Calu3 (cell line): ENCODE measurements at places on chromosomes 13 and 19. TPM values are rescaled to one million over a fixed set of nuclear protein-coding genes. Genes with fewer than 3 reads are reported as not detected.

GRCh38 chr13:102131246-102131645, 270.6 kb downstream of the FGF14 start:
- no peaks in the 10 kb centered on the region for H3K27me3 ChIP-seq
- no peaks in the 10 kb centered on the region for H3K4me1 ChIP-seq
- DNase-seq: no peak
- no peak overlapping the region for H3K27ac ChIP-seq

- H3K4me1 ChIP-seq: no peaks in the 10 kb centered on the region
- no peak overlapping the region for H3K27ac ChIP-seq
- DNase-seq: peak; percentile 54
- H3K36me3 ChIP-seq: peaks cover 5% of the 10 kb centered on the region
- no peak overlapping the region for H3K4me3 ChIP-seq
Measured at GRCh38 chr19:42942187-42942789, 5.3 kb upstream of the PSG7 start.

DNA sequence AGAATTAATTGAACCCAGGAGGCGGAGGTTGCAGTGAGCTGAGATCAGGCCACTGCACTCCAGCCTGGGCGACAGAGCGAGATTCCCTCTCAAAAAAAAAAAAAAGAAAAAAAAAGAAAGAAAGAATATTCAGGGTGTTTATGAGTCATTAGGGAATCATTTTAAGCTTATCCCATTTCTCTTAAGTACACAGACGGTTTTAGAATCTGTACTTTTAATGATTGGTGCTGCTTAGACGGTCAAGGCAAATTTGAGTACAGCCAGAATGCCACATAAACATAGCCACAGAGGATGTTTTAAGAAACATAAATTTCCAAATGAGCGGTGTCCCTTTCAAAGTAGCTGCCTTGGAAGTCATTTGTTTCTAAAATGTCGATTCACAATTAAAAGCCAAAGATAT, 2.6 kb downstream of the SPRYD7 start:
- H3K4me3 ChIP-seq: no peak overlapping the region
- no peak for DNase-seq
- no peaks in the 10 kb centered on the region for H3K27me3 ChIP-seq
- H3K4me1 ChIP-seq: peaks cover 14% of the 10 kb centered on the region
- H3K27ac ChIP-seq: no peak overlapping the region

GRCh38 chr19:38265213-38265861, 964 bp downstream of the SPINT2 start:
- peak; percentile 61 for DNase-seq
- H3K27me3 ChIP-seq: no peaks in the 10 kb centered on the region
- H3K4me1 ChIP-seq: peaks cover 68% of the 10 kb centered on the region
- peak overlapping the region; percentile 81 for H3K27ac ChIP-seq

GRCh38 chr19:11578258-11579142, 1.1 kb upstream of the ACP5 start:
- no peaks in the 10 kb centered on the region for H3K27me3 ChIP-seq
- no peak overlapping the region for H3K27ac ChIP-seq
- no peaks in the 10 kb centered on the region for H3K36me3 ChIP-seq
- no peak for DNase-seq
- no peak overlapping the region for H3K4me3 ChIP-seq

DNA sequence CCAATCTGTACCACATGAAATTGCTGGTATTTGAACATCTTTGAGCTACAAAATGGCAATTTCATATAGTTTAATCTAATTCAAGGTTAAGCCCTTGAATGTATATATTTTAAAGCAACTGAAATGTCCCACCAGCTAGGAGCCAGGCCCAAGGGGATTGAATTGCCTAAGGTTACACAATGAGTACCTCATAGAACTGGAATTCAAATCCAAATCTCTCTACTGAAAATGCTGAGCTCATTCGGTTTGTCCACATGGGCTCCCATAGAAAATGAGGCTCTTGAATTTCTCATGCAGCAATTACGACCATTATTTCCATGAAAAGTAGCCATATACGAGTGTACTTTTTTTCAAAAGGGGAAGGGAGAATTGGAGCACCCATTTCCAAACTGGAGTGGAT, 31.5 kb upstream of the FNDC3A start:
- H3K4me1 ChIP-seq: no peaks in the 10 kb centered on the region
- no peak for DNase-seq
- no peaks in the 10 kb centered on the region for H3K27me3 ChIP-seq
- H3K4me3 ChIP-seq: no peak overlapping the region
- H3K27ac ChIP-seq: no peak overlapping the region

DNA sequence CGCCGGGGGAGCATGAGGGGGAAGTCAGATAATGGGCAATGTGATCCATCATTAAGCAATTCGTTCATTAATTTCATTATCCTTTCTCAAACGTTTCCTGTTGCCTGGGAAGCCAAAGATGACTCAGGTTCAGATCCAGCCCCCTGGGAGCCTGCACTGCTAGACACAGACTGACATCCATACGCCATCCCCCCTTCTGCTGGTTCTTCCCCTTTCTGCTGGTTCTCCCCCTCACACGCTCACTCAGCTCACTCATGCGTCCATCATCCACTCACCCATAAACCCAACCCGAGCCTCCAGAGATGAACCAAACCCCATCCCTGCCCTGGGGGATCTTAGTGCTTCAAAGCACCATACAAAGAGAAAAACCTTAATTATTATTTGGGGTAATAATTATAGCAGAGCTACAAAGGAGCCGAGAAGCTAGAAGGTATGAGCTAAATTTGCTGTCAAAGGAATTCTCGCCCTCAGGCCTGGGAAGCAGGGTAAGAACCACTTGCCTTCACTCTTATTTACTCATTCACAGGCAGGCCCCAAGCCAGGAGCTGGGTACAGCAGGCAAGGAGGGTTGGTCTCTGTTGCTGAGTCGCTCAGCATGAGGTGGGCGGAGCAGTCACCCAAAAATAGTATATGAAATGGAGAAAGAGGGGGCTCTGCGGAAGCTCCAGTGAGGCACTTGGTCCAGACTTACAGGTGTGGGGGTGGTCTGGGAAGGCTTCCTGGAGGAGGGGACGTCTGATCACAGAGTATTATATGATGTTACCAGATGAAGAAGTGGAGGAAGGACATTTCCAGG, 7.0 kb upstream of the ZNF444 start:
- no peak for DNase-seq
- H3K27me3 ChIP-seq: no peaks in the 10 kb centered on the region
- peaks cover 20% of the 10 kb centered on the region for H3K4me1 ChIP-seq
- peaks cover 6% of the 10 kb centered on the region for H3K36me3 ChIP-seq

DNA sequence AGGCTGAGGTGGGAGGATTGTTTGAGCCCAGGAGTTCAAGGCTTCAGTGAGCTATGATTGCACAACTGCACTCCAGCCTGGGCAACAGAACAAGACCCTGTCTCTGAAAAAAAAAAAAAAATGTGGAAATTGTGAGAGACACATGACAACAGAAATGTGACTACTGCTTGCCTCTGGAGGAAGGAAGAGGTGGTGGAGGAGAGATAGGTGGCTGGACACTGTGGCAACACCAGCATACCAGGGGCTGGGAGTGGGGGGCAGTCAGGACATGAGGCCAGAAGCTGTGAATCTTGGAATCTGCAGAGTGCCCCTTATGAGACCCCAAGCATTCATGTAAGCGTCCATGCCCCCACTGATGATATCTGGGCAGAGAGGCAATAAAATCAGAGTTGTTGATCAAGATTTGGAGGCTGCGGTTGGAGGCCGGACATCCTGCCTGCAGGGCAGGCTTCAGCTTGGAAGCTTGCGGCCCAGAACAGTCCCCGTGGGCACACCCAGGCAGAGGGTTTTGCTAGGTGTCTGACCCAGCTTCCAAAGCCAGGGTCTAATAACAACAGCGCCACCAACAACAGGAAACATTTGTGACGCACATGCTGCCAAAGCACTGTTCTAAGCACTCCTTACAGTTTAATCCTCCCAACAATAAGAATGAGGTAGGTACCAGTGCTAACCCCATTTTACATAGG, 16.9 kb downstream of the FAM187B start:
- DNase-seq: no peak
- no peaks in the 10 kb centered on the region for H3K27me3 ChIP-seq
- H3K4me1 ChIP-seq: peaks cover 22% of the 10 kb centered on the region
- peaks cover 8% of the 10 kb centered on the region for H3K36me3 ChIP-seq

- no peaks in the 10 kb centered on the region for H3K36me3 ChIP-seq
- peaks cover 46% of the 10 kb centered on the region for H3K27me3 ChIP-seq
- H3K4me1 ChIP-seq: no peaks in the 10 kb centered on the region
- H3K27ac ChIP-seq: no peak overlapping the region
- no peak overlapping the region for H3K4me3 ChIP-seq
- DNase-seq: no peak
Measured at GRCh38 chr19:32809254-32809653, 60.3 kb downstream of the SLC7A9 start.

DNA sequence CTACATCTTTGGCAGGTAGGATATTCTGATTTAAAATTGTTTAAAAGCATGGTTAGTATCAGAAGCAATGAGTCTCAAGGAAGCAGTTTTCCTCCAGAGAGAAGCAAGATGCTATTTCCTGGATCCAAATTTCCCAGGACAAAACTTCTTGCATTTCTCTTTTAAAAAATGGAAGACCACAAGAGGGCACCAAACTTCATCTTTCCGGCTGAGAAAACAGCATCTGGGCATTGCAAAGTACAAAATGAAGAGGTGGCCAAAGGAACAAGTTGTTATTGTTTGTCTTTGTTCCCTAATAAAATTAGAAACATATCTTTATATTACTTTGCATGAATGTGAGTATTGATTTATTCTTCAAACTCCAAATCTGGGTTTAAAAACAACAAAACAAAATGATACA, 60.0 kb upstream of the LRCH1 start:
- no peak overlapping the region for H3K4me3 ChIP-seq
- H3K36me3 ChIP-seq: no peaks in the 10 kb centered on the region
- peaks cover 26% of the 10 kb centered on the region for H3K27me3 ChIP-seq
- DNase-seq: peak; percentile 27
- no peak overlapping the region for H3K27ac ChIP-seq

DNA sequence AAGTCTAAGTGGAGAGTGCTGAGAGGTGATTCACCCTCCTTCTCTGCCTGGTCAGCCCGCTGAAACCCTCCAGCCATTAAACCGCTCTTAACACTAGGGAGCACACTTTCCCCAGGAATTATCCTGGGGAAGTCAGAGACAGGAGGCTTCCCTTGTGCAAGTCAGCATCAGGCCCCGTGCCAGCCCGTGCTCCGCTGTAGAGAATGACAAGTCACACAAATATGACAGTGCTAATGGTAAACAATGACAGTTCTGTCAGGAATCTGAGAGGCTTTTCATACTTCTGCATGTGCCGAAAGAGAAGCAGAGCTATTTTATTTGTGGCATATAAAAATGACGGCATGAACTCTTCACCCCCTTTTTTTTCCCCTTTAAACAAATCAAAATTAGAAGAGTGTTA, 816.9 kb upstream of the SLC10A2 start:
- DNase-seq: peak; percentile 83
- peaks cover 17% of the 10 kb centered on the region for H3K4me1 ChIP-seq
- no peaks in the 10 kb centered on the region for H3K27me3 ChIP-seq
- no peak overlapping the region for H3K4me3 ChIP-seq

DNA sequence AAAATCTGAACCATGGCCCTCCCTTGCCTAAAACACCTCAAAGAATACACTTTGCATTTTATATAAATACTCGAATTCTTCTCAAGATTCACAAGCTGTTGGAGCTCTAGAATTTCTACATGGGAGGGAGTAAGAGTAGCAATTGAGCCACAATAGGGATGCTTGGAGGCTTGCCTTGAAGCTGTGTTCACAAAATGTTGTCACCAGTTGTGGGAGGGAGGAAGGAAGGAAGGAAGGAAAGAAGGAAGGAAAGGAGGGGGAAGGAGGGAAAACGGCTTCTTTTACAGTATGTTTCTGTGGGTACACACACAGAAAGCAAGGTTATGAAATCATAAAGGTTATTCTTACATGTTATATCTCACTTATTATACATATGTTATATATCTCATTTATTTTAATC, 128.6 kb upstream of the PEG3 start:
- no peaks in the 10 kb centered on the region for H3K27me3 ChIP-seq
- H3K27ac ChIP-seq: no peak overlapping the region
- H3K4me3 ChIP-seq: no peak overlapping the region
- H3K36me3 ChIP-seq: no peaks in the 10 kb centered on the region
- no peak for DNase-seq
- no peaks in the 10 kb centered on the region for H3K4me1 ChIP-seq

DNA sequence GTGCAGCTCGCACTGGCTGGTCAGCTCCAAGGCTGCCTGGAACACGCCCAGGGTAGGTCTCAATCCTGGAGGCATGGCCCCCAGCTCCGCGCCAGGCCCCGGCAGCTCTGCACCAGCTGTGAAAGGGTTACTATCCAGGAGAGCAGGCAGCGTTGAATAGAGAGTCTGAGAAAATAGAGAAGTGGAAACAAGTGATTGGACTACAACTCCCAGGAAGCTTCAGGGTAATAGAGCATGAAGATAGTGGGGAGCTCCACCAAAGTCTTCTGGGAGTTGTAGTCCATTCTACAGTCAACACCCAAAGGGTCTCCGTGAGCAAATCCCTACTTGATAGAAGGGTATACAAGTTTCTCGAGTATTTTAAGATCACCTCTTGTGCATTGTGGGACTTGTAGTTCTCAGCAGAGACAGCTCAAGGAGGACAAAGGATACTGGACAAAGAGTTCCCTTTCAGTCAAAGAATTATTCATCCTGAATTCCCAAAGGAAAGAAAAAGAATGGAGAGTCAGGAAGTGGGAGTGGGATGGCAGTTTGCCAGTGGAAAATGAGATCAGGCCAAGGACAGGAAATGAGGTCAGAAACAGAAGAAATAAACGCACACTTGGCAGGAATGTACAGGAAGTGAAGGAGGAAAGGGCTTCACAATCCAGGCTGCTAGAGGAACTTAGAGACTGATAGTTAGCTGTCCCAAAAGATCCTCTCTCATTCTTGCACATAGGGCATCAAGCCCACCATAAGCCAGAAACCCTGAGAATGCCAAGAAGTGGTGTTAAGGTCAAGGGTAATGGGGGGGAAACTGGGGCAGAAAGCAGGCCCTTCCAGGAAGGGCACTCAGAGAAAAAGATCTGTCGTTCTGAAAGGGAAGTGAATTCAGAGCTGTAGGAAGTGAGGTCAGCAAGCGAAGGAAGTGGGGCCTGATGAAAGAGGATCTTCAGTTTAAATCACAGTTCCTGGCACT, 5.5 kb upstream of the MAMSTR start:
- no peaks in the 10 kb centered on the region for H3K27me3 ChIP-seq
- H3K27ac ChIP-seq: peak overlapping the region; percentile 62
- H3K4me1 ChIP-seq: peaks cover 9% of the 10 kb centered on the region

DNA sequence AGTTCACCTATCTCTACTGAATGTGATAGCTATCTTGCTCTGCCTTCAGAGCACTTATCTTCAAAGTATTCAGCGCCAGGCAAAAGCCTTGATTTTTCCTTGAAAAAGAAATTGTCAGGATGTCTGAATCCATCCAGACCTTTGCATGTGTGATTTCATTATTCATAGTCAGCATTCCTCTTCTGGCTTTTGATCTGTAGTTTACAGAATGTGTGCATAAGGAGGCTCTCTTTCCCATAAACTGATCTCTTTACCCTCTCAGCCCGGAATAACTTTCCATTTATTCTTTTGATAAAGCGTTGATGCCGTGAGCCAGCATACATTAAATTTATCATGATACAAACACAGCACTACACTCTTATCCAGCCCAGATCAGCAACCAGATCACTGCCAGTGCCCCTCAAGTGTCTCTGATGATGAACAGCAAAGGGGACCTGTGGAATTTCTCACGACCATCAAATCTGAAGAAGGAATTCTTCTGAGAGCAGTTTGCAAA, 130.8 kb downstream of the DNAJC15 start:
- peak overlapping the region; percentile 45 for H3K4me3 ChIP-seq
- H3K36me3 ChIP-seq: no peaks in the 10 kb centered on the region
- H3K4me1 ChIP-seq: peaks cover 13% of the 10 kb centered on the region
- H3K27me3 ChIP-seq: no peaks in the 10 kb centered on the region

- H3K27me3 ChIP-seq: no peaks in the 10 kb centered on the region
- H3K4me1 ChIP-seq: no peaks in the 10 kb centered on the region
- no peak for DNase-seq
- no peak overlapping the region for H3K27ac ChIP-seq
Measured at GRCh38 chr13:112207129-112207528, 140.2 kb downstream of the SOX1 start.

The DOCK6 gene
- total RNA-seq: 54.8 and 63.6 TPM in 2 replicates

The CEACAM20 gene
- total RNA-seq: 0.17 and 0.28 TPM in 2 replicates

The TMPRSS9 gene
- not detected in 2 replicates for total RNA-seq

The SMIM44 gene
- not detected in 2 replicates for total RNA-seq

The ZNF506 gene
- 14.9 and 16.4 TPM in 2 replicates for total RNA-seq
